ENCODE measurements at places on chromosomes 7 and 10.
A peak's percentile ranks its signal among the peaks of the same experiment; 100 is the strongest.

- DNase-seq = no peak
Observed at GRCh38 chr7:133691727-133692610, 435.2 kb upstream of the LRGUK start.

- DNase-seq = no peak
Observed at GRCh38 chr10:5283305-5284158, 81.2 kb upstream of the UCN3 start.

- DNase-seq = no peak
Observed at GRCh38 chr10:1524540-1524939, 212.8 kb downstream of the ADARB2 start.

DNA sequence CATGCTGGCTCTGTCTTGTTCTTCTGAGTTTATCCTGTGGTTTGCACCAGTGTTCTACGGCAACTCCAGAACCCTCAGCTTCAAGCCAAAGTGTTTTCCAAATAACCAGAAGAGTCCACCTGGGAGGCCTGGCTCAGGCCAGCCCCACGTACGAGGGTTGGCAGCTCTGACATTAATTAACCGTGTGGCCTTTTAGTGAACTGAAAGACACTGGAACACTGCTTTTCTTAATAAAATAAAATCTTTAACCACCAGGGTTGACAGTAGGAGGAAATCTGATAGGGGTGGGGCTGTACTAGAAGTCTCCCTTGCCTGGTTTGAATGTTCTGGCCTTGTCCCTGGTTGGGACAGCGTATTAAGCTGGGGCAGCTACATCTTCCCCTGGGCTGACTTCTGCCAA lies 64.9 kb downstream of the SYPL1 start:
- no peak for DNase-seq

GRCh38 chr7:116227678-116228239 lies 17.4 kb downstream of the TES start:
- DNase-seq = no peak

DNA sequence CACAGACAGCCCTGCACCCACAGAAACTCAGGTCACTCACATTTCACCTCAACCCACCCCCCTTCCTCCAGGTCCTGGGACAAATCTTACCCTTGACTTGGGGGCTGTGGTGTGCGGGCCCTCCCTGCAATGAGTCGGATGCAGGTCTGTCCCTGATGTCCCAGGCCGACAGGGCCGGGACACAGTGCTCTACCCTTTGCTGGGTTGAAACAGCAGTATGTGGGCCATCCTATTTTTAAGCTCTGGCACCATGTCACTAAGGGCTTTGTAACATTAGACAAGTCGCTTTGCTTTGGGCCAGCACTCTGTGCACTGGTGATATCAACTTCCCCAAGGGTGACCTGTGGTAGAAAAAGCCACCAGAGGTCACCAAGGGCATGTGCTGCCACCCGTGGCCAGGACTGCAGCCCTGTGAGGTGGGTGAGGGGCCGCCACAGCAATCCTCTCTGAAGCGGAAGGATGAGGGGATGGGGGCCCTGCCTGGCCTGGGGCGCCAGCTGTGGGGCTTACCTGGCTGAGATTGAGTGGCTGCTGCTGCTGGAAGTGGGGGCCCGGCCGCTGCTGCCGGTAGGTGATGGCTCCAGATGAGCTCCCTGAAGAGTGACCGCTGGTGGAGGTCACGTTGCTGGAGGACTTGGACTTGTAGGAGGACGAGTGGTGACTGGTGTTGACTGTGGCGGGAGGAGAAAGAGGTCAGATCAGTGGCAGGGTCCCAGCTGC lies 51.3 kb downstream of the CLEC2L start:
- DNase-seq = peak; percentile 32

DNA sequence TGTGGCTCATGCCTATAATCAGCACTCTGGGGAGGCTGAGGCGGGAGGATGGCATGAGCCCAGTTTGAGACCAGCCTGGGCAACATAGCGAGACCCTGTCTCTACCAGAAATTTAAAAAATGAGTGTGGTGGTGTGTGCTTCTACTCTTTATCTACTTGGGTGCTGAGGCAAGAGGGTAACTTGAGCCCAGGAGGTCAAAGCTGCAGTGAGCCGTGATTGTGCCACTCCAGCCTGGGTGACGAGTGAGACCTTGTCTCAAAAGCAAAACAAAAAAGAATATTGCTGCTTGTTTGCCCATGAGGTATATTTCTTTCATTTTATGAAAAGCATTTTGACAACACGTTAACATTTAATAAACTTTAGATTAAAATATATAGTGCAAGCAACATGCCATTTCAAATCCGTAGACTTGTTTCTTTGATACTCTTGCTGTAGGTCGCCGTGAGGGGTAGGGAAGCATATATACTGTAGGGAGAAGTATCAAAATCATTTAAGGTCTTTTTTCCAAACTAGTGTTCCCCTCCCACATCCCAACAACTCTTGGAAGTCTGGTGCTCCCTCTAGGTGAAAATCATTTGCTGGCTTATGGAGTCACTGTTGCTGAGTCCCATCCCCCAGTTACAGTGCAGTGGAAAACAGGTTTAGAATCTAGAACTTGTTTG lies 4.3 kb upstream of the LSMEM1 start:
- no peak for DNase-seq

GRCh38 chr10:33386926-33387325 lies 52.5 kb upstream of the NRP1 start:
- DNase-seq = no peak

DNA sequence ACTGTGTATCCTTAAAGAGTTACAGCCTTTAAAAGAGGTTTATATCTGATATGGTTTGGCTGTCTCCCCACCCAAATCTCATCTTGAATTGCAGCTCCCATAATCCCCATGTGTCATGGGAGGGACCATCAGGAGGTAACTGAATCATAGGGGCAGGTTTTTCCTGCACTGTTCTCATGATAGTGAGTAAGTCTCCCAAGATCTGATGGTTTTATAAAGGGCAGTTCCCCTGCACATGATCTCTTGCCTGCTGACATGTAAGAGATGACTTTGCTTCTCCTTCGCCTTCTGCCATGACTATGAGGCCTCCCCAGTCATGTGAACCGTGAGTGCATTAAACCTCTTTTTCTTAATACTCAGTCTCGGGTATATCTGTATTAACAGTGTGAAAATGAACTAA lies 9.7 kb downstream of the RTKN2 start:
- DNase-seq = no peak

Measured in mesothelial cell of epicardium (in vitro differentiated cells).